ENCODE measurements at places on chromosomes 4 and X. TPM values are rescaled to one million over a fixed set of nuclear protein-coding genes. Genes with fewer than 3 reads are reported as not detected.

DNA sequence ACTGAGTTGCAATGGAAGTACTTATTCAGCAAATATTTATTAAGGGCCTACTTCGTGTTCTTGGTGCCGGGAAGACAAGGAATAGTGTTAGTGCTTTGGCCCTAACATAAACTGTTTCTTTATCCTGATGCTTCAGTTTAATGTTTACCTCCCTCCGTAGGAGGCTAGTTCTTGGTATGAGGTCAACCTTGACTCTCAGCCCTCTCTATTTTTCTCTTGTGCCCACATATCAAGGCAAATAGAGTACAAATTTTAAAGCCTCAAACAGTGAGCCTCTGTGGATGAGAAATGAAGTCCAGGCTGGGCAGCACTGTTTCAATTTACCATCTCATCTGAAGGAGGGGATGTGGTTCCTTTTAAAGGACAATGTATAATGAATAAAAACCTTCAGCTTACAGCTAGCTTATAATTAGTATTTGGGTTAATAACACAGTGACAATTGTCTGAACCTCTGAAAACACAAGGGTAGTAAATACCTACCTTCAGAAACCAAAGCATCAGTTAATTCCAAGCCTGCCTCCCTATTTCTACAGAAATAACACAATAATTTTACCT is 68.5 kb downstream of the SH3RF1 start:
- no peak for DNase-seq

The SMARCA1 gene
- 51.1 TPM for total RNA-seq

The USP17L12 gene
- not detected for total RNA-seq

DNA sequence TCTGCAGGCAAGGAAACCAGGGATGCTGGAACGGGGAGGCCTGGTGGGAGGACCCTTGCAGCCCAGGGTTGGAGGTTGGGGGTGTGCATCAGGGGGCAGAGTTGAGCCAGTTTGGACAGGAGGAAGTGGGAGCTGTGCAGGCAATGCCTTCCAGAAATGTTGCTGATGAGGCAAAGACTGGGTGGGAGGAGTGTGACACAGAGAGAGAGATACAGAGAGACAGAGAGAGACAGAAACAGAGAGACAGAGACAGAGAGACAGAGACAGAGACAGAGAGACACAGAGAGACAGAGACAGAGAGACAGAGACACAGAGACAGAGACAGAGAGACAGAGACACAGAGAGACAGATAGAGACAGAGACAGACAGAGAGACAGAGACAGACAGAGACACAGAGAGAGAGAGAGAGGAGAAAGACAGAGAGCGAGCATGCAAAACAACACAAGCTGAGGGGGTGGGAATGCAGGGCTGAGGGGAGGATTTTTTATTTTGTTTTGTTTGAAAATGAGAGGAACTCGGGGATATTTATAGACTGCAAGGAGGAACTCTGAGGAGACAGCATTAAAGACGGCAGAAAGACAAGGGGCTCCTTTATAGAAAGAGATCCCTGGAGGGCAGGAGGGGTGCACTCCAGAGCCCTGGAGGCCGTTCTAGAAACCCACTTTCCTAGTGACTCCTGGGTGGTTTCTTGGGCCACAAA is 1.9 kb upstream of the HAUS3 start:
- DNase-seq, result peak; percentile 79

The ATP2B3 gene
- 0.27 TPM for total RNA-seq

DNA sequence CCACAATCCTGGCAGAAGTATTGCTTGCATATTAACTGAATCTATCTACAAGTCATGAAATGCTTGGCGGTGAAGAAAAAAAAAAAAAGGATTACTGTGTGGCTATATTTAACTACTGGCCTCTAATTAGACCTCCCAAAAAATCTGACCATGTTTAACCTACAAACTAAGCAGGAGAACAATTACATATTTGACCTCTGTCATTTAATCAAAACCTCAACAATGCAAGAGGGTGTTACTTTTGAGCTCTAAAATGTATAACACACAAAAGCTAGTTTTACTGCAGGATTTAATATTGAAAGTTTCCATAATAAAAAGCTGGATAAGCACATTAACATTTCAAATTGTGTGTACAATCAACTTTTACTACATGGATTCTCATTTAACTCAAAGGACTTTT is 1.5 kb downstream of the ITM2A start:
- no peak for DNase-seq

The FATE1 gene
- total RNA-seq, result not detected

The RAB28 gene
- 16.5 TPM for total RNA-seq

- peak; percentile 72 for DNase-seq
These were observed at the start of gene KCNIP4 for GRCh38 chr4:21948347-21949072. KCNIP4 (minus strand) TSS chr4:21948772.

The GPAT3 gene
- 7.5 TPM for total RNA-seq

GRCh38 chrX:49247916-49248811 is 12.9 kb downstream of the CCDC22 start:
- DNase-seq, result no peak

The ZRSR2 gene
- total RNA-seq, result 13.4 TPM

DNA sequence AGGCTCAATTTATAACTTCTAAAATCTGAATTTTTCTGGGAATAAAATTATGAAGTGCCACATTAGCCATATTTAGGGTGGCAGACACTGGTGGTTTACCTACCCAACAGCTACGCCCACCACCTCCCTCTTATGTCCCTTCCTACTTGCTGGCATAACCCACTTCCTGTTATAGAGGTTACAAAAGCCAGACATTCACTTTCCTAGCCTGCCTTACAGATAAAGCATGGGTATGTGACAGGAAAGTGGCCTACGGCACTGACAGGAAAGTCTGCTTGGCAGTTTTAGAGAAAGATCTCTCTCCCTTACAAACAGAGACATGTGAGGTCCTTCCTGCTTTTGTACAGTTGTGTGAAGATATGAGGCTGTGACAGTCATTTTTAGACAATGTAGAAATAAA is 12.4 kb downstream of the DDX53 start:
- no peak for DNase-seq

The SMR3A gene
- not detected for total RNA-seq

DNA sequence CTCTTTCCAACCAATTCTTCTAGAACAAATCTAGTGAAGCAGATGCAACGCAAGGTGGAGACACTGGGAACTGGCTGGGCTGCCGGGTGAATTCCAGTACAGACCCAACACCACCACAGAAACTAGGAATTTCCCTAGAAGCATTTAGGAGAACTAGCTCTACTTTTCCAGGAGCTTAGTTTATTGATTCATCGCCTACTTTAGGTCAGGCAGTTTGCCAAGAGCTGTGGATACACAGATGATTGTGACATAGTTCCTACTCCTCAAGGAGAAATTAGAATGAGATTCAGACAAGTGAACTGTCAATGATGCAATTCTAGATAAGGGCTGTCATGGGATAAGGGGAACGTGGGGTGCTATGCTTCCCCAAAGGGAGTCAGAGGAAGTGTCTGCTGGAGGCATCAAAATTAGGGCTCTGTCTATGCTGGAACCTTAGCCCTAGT is 350.0 kb downstream of the CAMK2D start:
- DNase-seq, result no peak

The RIPPLY1 gene
- total RNA-seq, result not detected

- no peak for DNase-seq
These were observed 845.8 kb downstream of the TECRL start for GRCh38 chr4:63563288-63564014.

- DNase-seq, result no peak
These were observed 514.3 kb downstream of the PCDH7 start for GRCh38 chr4:31234494-31234893.

The PRRG1 gene
- total RNA-seq, result 17.8 TPM

The PLXNB3 gene
- 18.7 TPM for total RNA-seq

The CFAP99 gene
- total RNA-seq, result 0.13 TPM

The EMCN gene
- 78.1 TPM for total RNA-seq

DNA sequence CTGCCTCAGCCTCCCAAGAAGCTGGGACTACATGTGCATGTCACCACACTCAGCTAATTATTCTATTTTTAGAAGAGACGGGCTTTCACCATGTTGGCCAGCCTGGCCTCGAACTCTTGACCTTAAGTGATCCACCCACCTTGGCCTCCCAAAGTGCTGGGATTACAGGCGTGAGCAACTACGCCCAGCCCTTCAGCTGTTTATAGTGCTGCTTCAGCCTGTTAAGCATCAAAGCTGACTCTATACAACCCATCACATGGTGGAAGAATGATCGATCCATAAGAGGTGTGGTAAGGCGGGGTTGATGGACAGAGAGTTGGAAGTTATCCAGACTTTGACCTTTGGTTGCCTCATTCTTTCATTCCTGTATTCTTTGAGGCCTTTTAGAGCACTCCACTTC is 56.2 kb upstream of the RAPGEF2 start:
- no peak for DNase-seq

GRCh38 chr4:169397762-169398161 is 127.0 kb upstream of the SH3RF1 start:
- no peak for DNase-seq

The PNMA3 gene
- 0.13 TPM for total RNA-seq

GRCh38 chrX:15938072-15938471 is 83.5 kb upstream of the AP1S2 start:
- no peak for DNase-seq

GRCh38 chr4:8690216-8691150 is 97.9 kb downstream of the CPZ start:
- DNase-seq, result no peak

The LANCL3 gene
- total RNA-seq, result 0.84 TPM

The SLC49A3 gene
- total RNA-seq, result 20.0 TPM

GRCh38 chr4:99091216-99091575 is 2.6 kb upstream of the ADH5 start:
- DNase-seq, result no peak

The FRMD7 gene
- 0.18 TPM for total RNA-seq

The PORCN gene
- 10.3 TPM for total RNA-seq

- no peak for DNase-seq
These were observed 72.3 kb downstream of the SLC9A6 start for GRCh38 chrX:136057567-136057966.

GRCh38 chr4:14180983-14181601 is 553.6 kb upstream of the BOD1L1 start:
- DNase-seq, result no peak
